G401 (cell line): ENCODE measurements at places on chromosomes 5 and 9.
A peak's percentile ranks its signal among the peaks of the same experiment; 100 is the strongest.

DNA sequence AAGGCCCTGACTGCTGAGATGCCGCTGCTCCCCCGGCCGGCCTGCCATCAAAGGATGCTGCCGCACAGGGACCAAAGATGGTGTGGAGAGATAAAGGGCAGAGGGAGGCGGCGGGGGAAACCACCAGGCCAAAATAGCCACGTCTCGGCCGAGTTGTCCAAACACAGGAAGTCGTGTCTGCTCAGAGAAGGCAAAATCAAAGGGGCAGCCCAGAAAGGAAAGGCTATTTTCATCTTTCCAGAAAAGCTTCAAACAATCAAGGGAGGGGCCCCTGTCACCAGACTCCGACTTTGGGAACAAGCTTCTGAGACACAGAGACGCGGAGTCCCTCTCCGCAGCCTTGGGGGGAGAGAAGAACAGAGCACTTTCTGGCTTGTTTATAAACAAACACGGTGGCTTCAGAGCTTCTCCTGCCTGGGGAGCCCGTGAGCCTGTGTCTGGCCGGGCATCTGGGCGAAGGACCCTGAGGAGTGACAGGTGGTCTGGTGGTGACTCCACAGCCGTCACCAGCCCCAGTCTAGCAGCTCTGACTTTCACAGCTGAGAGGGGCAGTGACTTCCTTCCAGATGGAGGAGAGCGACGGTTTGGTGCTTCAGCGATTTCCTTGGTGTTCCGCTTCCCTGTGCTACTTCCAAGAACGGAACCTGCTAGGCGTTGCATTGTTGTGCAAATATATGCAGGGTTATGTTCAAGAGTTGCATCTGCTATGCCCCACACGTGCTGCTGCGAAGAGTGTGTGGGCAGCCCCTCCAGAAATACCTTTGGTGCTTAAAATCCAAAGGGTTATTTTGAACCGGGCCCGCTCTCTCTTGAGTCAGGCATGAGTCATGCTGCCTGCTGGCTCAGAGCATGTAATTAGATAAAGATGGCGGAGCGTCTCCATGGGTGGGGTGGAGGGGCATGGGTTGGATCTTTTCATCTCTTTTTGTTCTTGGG, 24.0 kb downstream of the ADAMTSL2 start:
- no peak for DNase-seq

GRCh38 chr9:69549310-69550202, 122.6 kb downstream of the APBA1 start:
- peak; percentile 57 for DNase-seq

GRCh38 chr9:95047452-95048224, 269.9 kb downstream of the FANCC start:
- no peak for DNase-seq

DNA sequence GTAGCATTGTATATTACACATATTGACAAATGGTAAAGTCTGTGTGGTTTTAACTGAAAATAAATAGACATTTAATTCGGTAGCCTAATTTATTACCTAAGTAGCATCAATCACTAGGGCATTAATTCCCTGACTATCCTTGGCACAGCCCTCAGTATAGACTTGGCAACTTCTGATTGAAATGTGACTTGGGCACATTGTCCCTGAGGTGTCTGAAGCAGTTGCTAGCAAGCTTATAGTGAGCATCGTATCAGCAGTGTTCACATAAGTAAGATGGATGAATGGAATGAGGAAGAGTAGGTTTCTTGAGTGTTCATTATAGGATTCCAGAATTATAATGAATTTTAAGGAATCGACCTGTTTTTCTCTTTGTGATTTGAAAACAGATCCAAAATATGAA, 16.1 kb downstream of the LURAP1L start:
- DNase-seq = peak; percentile 78

GRCh38 chr9:96505316-96505991, 55.5 kb downstream of the HABP4 start:
- no peak for DNase-seq

DNA sequence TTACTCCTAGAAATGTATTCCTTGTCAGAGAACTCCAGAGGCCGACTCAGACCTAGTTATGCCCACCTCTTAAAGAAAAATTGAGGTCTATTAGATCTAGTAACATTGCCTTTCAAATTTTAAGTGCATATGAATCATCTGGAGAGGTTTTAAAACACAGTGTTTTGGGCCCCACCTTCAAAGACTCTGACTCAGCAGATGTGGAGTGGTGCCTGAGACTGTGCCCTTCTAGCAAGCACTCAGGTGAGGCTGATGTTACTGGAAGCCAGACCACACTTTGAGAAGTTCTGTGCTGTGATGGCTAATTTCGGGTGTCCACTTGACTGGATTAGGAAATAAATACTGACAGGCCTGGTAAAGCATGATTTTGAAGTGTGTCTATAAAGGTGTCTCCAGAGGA, 10.6 kb downstream of the FOXB2 start:
- DNase-seq = no peak

- DNase-seq = no peak
Measured at GRCh38 chr5:131825404-131826013, 28.7 kb upstream of the FNIP1 start.

DNA sequence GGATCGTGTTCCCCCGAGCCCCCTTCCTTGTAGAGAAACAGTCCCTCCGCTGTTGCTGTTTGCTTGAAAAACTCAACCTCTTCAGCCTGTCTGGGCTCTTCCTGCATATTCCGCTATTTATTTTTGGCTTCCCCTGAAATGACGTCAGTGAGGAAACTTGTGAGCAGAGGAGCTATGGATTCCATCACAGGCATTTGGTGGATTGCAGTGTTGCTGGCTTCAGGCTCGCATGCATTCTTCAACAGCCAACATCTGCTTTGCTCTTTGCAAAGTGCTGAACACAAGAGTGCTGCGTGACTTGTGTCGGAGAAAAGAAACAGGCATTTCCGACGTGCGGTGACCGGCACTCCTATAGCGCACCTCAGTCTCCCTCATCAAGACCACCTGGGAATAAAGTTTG, 232.7 kb downstream of the RFK start:
- no peak for DNase-seq

DNA sequence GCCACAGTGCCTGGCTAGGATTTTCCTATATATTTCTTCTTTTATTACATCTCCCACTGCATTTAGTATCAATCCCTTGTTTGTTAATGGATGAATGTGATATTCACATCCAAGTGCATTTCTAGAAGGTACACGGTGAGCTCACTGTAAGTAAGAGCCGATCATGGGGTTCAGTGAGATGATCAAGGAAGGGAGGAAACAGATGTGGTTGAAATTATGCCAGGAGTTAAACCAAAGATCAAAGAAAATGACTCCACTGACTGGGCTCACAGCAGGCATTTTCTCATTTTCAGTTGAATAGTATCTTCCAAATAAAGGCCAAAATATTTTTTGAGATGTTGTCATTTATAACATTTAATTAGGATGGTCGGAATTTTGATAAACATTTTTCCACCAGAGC, 97.8 kb downstream of the CFAP90 start:
- no peak for DNase-seq

DNA sequence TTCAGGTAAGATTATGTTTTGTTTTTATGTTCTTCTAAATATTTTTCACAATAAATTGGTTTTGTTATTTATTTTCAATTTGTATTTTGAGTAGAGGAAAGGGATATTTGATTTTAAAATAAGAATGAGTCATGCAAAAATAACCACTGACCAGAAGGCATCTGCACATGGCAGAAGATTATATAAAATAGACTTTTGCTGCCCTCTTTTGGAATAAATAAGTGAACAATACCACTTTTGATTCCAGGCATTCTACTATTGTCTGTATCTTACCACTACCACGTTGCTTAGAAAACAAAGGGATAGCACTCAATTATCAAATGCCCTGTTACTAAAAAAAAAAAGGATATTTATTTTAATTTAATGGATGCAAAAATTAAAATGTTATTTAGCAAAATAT, 227.3 kb upstream of the ITGA1 start:
- DNase-seq = no peak

DNA sequence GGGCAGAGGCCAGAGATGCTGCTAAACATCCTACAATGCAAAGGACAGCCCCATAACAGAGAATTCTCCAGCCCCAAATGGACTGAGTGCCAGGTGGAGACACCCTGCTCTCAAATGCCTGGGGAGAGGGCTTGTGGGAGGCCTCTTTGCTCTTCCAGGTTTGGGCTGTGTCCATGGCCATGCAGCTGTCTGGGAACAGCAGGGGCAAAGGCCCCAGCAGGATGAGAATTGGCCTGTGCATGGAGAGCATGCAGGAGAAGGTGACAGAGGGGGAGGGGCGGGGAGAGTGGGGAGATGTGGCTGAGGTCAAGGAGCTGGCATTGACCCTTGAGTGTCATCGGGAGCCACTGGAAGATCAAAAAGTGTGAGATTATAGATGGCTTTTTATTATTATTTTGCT, 111.5 kb upstream of the ERCC6L2 start:
- no peak for DNase-seq

DNA sequence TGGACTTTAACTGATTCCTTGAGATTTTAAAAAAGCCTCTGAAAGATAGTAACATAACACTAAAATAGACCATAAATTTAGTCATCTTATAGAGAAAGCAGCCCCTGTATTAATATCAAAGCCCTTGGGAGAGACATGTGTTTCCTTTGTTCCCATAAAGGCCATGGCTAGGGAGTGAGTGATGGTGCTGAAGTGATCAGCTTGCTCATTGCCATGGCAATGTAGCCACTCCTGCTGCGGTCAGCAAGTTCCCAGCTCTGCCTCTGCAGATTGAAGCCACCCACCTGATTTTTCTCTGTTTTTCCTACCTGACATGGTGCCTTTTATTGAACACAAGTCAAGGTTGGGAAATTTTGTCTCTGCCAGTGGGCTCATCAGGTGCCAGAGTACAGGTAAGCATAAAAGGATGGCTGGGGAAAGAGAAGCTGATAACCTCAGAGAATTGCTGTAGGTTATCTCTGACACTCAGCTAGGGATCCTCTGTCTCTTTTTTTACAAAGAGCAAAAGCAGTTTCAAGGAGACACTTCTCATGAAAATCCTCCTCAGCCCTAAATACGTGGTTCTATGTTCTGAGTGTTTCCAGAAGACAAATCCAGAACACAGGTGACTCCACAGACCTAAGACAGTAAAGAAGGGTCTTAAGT, 296.3 kb upstream of the NMUR2 start:
- DNase-seq = no peak

DNA sequence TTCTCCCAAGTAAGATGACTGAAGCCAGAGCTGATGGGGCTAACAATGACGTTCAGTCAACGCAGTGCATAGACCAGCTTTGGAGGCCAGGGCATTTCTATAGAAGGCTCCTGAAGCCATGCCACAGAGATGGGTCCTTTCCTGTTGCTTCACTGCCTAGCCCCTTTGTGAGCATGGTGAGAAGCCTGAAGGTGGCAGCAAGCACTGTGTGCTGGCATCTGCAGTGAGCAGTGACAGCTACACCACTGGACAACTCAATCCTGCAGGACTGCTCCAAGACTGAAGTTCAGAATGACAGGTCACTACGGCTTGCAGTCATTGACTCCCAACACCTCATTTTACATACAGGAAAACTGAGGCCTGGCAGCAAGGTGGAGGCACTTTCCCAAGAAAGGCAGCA, 229.0 kb downstream of the TSSK1B start:
- DNase-seq = no peak

GRCh38 chr9:136784997-136785361, 6.2 kb upstream of the TMEM141 start:
- no peak for DNase-seq

DNA sequence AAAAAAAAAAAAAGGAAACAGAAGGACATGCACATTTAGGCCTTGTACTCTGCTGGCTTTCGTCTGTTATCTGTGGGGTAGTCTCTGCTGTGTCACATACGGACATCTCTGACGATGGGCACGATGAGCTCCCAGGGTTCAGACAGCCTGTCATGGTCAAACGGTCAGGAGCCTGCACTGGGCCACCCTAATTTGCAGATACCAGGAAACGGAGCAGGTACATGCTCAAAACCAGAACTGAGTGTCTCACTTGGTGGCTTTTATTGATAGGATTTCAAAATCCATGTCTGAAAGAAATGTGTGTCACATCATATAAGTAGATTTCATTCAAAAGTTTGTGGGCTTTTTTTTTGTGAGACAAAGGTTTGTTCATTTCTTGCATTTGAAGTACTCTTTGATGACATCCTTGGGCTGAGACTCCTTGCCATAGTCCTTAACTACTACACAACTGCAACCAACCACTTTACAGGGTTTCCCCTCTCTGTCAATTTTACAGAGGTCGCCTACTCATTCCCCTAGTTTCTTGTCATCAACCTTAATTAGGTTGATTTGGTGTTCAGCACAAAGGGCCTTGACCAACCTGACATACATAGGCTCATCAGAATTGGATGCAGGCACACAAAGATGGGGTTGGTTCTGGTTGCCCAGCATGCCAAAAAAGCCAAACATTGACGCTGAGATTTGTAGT, 9.0 kb downstream of the CKMT2 start:
- peak; percentile 13 for DNase-seq

DNA sequence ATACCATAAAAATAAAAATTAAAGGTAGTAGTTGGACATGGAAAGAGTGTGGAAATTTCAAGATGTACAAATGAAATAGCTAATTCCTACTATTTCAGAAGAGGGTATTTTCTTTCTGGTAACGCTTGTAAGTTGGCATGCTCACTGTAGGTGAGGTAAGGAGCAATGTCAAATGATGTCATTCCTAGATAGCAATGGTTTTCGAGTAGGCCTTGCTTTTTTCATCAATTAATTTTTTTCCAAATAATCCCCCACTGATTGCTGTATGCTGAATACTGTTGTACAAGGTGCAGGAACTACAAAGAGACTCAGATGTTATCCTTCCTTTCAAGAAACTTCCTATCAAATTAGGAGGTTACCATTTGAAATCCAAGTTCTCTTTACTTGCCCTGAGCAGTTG, 928 bp upstream of the SELENOP start:
- DNase-seq = no peak

GRCh38 chr5:110476164-110476563, 250.3 kb downstream of the TMEM232 start:
- DNase-seq = no peak

DNA sequence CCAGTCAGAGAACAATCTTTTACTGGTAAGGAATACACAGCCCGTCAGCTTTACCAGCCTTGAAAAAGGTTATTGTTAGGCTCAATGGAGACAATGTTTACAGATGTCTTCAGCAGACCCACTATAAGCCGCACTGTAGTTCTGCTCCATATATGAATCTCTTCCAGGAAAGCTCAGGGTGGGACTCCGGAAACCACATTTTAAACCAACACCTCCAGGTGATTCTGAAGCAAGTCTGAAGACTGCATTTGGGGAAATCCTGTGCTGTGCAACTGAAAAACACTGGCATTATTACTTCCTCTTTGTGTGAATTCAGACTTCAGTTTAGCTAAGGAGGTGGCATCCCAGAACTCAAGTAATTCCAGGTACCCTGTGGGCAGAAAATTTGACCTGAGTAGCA, 3.5 kb downstream of the GZMK start:
- no peak for DNase-seq

- peak; percentile 25 for DNase-seq
Measured at GRCh38 chr9:78542491-78543181, 245.7 kb downstream of the PSAT1 start.

DNA sequence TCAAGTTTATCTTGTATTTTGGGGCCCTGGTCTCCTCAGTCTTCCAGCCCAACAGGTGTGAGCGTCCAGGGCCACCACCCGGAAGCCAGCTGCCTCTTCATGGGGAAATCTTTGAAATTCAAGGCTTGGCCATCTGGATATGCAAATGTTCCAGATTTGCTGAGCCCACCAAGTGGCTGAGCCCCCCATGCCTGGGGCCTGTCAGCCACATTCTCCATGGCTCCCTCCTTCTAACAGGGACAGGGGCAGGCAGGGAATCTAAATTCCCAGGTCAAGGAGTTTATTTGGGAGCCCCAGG, 14.2 kb upstream of the CXXC5 start:
- no peak for DNase-seq

- DNase-seq = no peak
Measured at GRCh38 chr9:29449306-29449705, 1876.0 kb upstream of the C9orf72 start.
